ENCODE measurements at places on chromosomes 1 and 21. TPM values are rescaled to one million over a fixed set of nuclear protein-coding genes. Genes with fewer than 3 reads are reported as not detected.

Gene CAMK1G
- not detected for total RNA-seq

Gene SYTL1
- total RNA-seq, result 0.43 TPM

Gene BNIPL
- total RNA-seq, result 0.43 TPM

Gene USH2A
- total RNA-seq, result 2.7 TPM

Gene PPFIA4
- 19.3 TPM for total RNA-seq

Gene UROD
- total RNA-seq, result 73.4 TPM
